ENCODE measurements at places on chromosomes 3 and 15.
A peak's percentile ranks its signal among the peaks of the same experiment; 100 is the strongest.

DNA sequence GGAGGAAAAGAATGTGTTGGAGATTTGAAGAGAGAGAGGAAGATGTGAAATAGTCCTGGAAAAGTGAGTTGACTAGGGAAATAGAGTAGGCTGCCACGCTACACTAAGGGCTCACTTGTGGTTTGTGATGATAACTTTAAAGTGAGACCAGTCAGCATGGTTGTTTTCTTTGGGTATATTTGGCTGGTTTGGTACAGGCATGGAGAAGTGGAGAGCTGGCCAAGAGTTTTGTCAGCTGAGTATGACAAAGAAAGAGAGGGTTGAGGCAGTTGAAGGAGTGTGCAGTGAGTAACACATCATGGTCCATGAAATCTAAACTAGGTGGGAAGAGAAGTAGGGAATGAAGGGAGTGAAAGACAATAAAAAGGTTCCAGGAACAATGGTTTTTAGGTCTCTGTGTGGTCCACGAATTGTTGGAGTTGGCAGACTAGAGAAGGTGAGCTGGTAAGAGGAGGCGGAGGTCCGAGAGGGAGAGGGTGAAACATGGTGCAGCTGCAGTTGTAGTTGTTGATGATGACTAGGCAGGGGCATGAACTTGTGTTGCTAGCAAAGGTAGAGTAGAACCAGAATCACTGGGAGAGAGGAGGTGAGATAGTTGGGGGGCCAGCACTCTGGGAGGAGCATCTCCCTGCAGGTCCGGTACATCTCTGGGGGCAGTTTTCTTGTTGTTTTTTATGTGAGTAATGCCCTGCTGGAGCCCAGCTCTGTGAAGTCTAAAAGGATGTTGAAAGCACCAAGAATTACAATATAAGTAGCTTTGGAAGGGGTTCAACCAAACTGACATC, 21.0 kb downstream of the ZNF80 start:
- DNase-seq = no peak

- DNase-seq = no peak
Observed at GRCh38 chr3:86239946-86240345, 751.0 kb downstream of the VGLL3 start.

DNA sequence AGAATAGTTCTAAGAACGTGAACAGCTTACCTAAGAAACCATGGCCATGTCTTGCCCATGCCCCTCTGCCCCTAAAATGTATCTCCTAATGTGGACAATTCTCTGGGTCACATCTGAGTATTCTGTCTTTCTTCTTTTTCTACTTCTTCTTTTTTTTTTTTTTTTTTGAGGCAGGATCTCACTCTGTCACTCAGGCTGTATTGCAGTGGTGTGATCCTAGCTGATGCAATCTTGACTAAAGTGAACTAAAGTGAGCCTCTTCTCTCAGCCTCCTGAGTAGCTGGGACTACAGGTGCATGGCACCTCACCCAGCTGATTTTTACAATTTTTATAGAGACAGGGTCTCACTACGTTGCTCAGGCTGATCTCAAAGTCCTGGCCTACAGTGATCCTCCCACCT, 204.8 kb upstream of the ZPLD1 start:
- DNase-seq = no peak

DNA sequence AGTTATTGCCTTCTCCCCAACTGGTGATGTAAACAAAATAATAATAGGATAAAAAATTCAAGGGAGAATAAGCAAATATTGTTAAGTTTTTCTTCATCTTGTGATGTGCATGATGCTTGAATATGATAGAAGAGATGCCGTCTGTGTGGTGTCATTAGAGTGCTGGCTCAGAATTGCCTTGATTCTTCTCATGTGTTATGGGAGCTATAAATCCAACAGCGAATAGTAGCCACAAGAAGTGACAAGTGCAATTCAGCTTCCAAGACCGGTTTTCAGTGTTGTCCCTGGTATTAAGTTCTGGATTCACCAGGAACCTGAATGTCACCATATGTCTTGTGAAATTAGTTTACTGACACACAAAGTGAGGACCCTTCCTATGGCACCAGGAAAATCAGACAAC, 547.0 kb downstream of the NSUN3 start:
- no peak for DNase-seq

DNA sequence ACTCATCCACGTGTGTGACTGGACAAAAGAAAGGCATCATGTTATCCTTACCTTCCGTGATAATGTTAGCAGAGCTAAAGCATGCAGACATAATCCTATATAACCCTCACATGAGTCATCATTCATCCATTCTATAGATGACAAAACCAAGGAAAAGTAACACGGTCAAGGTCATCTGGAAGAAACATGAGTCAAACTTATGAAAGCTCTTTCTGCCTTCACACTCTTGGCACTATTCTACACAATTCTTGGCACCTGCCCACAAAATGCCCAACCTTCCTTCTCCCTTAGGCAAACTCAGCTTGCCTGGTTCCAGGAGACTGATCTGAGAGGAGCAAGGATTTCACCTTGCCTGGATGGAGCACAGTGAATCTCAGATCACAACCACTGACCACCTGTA, 66.9 kb downstream of the PRICKLE2 start:
- no peak for DNase-seq

DNA sequence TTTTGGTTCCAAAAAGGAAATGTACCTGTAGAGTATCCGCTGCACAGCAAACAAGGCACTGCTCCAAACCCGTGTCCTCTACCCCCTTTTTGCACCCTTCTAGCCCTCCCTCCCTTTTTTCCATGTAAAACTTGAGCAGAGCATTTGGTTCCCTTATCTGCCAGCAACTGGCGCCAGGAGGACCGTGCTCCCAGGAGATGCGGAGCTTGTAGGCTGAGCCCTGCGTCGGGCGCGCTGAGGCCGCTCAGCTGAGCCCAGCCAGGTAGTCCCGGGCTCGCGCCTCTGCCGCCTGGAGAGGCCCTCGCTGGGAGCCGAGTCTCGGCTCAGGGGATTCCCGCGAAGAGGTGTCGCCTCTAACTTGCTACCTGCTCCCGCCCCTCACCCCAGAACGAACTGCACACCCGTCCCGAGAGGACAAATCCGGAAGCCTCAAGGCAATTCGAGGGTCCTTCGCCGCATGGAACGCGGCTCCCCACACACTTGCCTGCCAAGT, 575 bp downstream of the TRPM7 start:
- peak; percentile 67 for DNase-seq

DNA sequence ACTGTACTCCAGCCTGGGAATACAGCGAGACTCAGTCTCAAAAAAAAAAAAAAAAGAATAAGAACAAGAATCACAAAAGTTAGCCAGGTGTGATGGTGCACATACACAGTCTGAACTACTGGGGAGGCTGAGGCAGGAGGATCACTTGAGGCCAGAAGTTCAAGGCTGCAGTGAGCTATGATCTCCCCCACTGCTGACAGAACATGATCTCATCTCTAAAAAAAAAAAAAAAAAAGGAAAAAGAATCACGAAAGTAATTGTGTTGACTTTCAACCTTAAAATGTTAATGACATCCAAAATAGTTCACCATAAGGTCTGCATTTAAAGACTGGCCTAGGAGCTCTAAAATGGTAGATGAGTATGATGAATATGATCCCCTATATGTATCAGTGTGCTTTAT, 68.0 kb upstream of the MAP4 start:
- DNase-seq = no peak

DNA sequence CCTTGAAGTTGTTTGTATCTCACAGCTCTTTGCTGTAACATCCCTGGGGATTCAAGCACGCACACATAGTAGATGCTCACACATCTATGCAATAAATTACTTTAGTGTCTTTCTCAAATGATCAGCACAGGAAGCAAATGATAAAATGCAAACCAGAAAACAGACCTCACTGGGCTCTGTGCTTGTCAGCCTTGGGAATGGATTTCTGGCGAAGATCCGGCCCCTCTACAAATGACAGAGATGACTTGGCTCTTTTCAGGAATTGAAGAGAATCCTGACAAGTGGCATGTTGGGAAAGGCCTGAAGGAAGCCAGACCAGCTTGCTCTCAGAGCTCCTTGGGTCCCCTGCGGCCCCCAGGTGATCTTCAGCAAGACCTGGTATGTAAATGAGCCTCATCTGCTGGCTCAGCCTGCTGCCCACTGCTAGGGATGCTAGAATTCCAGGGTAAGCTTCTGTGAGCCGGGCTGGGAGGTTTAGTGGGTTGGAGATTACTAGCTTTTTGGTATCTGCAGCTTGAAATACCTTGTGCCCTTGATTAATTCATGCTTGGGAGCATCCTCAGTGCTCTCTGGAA, 54.1 kb downstream of the LPP start:
- DNase-seq = no peak

GRCh38 chr3:30201715-30202114, 404.7 kb upstream of the TGFBR2 start:
- DNase-seq = no peak

GRCh38 chr3:27960133-27960532, 238.0 kb upstream of the EOMES start:
- DNase-seq = no peak

DNA sequence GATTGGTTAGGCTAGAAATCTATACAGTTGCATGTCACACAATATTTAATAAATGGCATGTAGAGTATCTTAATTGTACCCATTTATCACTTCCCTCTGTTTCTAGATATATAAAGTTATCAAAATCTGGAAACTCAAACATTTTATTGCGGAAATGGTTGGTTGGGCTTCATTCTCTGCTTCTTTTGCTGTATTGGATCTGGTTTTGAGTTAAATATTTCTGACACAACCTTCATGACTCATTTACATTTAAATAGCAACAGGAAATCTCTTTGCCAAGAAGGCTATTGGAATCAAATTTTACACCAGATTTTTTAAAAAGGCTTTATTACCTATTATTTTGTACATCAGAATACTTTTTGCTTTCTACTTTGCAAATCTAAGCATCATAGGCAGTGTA, 153.8 kb downstream of the EBLN2 start:
- DNase-seq = no peak

GRCh38 chr15:82571722-82572222, 31.5 kb upstream of the RPS17 start:
- DNase-seq = no peak

DNA sequence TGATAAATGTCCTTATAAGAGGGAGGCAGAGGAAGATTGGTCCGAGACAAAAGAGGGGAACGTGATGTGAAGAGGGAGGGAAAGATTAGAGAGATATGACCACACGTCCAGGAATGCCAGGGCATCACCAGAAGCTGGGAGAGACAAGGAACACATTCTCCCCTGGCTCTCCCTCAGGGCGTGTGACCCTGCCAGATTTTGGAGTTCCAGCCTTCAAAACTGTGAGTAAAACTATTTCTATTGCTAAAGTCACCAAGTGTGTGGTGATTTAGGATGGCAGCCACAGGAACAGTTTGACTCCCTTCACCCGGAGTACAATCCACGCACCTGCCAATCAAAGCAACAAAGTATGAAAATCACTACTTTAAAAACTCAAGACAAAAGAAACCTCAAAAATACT, 32.1 kb upstream of the TJP1 start:
- DNase-seq = no peak
